Erythroblast (primary cell): ENCODE measurements at places on chromosomes 3 and 15.

DNA sequence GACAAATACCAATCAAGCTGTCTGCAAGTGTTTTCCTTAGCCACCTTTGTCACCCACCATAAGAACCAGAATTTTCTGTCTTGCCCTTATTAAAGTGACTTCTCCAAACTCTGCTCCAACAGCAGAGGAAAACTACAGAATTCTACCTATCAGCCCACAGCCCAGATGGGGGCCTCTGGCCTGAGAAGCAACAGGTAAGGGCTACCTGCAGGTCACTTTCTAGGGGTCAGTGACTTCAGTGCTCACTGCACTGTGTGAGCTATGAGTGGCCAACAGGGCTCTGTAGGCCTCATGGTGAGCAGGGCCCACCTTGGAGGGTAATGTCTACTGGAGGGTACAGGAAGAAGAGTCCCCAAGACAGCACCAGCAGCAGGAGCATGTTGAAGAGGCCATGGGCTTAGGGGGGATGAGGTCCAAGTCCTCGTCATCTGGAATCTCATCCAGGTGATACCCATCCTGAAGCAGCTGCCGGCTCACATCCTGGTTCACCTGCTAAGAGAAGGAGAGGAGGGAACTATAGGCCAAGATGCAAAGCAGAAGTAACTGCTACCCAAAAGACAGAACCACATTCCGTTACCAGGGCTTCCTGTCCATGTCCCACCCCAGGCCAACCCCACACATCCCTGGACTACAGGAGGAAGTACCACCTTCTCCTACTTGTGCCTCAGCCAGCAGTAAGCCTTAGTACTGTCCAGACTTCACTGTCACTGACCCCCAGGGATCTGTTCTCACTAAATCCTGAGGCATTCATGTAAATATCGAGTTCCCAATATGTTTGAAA, 4.2 kb downstream of the FAM219B start:
- no peak for DNase-seq

DNA sequence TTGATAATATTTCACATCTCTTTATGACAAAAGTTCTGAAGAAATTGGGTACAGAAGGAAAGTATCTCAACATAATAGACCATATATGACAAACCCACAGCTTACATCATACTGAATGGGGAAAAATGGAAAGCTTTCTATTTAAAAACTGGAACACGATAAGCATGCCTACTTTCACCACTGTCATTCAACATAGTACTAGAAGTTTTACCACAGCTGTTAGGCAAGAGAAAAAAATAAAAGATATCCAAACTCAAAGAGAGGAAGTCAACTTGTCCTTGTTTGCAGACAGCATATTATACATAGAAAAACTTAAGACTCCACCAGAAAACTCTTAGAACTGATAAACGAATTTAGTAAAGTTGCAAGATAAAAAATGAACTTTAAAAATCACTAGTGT, 40.3 kb downstream of the COPS2 start:
- no peak for DNase-seq

GRCh38 chr3:182792901-182793662, at the start of gene ATP11B:
ATP11B (plus strand) TSS chr3:182793504; CDS start chr3:182793760, 256 bp downstream.
- DNase-seq, result peak; percentile 92

- peak; percentile 30 for DNase-seq
Measured at GRCh38 chr15:32730677-32731654, 13.2 kb downstream of the GREM1 start.

DNA sequence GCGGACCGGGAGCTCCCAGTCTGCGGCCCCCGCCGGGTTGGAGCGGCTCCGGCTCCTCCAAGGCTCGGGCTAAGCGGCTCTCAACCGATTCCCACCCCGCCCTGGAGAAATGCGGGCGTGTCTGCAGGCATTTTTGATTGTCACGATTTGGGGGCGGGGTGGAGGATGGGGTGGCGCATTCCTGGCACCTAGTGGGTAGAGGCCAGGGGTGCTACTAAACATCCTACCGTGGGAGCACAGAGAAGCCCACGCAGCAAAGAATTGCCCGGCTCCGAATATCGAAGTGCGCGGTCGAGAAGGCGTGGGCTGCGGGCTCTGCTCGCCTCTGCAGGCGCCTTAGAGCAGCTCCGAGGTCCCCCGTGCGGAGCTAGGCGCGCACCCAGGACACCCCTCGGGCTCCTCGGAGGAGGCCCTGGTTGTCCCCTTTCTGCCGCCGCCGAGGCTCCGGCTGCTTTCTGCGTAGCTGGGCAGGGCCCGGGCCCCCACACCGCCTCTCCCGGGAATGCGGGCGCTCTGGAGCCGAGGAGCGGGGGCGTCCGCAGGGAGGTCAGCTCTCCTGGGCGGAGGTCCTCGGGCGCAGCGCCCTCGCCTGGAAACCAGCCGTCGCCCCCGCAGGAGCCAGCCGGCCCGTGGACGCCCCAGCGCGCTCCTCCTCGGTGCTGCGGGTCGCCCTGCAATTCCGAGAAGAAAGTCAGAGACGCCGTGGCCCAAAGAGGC, 16.5 kb upstream of the LAMP3 start:
- peak; percentile 72 for DNase-seq

DNA sequence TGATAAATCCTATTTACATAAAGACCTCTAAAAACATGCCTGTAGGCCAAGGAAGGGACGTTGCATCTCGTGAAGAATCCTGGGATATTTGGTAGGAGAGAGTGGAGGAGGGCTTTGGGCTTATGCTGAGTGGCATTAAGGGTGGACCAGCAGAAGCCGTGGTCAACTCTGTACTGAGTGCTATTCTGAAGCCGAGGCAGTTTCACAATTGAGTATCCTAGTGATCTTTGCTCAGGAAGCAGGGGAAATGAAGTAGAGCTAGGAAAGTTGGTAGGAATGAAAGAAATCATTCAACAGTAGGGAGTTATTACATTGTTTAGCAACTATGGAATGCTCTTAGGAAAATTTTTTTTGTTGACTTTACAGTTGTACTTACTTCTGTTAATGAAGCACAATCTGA, 24.2 kb downstream of the MCTP2 start:
- no peak for DNase-seq

DNA sequence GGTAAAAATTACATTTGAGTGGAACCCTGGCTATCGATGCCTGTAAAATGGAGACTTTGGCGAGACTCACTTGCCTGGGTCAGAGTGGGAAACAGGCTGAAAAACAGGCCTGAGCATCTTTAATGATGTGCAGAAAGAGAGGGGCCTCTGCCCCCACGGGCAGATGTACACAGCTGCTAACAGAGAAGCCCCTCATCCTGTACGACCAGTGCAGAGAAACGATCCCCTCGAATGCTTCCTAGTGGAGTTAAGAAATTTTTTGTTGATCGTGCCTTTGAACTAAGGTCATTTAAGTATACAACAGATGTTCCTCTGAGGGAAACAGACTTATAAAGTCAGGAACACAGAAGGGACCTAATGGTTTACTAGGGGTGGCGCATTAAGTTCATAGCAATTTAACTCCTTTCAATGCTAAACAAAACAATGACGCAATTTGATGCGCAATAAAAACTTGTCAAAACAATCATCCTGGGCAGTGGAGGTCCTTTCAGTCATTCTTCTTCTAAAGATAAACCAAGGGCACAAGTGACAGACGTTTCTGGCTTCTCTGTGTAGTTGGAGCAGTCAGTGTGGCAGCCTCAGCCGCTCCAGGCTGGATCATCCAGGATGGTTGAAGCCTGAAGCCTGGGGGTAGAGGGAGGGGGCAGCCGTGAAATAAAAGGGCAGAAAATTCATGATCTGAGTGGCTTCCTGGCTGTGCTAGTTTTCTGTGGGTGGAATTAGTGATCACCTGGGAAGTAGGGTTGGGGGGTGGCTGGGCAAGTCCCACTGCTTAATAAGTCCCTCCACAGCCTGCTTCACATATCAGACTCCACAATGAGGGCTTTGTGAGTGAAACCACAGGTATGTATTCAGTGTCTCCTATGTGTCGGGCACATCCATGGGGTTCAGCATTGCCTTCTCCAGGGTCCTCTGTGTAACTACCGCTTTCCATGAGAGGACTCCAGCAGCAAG, 50.8 kb upstream of the MRPS22 start:
- DNase-seq, result no peak

DNA sequence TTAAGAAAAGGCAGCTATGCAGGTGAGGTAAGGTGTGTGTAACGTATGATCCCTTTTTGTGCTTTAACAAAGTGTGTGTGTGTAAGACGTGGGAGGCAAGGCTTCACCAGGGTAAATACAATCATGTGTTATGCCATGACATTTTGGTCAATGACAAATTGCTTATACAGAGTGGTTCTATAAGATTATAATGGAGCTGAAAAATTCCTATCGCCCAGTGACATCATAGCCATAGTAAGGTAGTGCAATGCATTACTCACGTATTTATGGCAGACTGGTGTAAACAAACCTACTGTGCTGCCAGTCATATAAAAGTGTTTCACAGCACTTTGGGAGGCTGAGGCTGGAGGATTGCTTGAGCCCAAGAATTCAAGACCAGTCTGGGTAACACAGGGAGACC, 60.2 kb upstream of the LCTL start:
- DNase-seq, result peak; percentile 31

DNA sequence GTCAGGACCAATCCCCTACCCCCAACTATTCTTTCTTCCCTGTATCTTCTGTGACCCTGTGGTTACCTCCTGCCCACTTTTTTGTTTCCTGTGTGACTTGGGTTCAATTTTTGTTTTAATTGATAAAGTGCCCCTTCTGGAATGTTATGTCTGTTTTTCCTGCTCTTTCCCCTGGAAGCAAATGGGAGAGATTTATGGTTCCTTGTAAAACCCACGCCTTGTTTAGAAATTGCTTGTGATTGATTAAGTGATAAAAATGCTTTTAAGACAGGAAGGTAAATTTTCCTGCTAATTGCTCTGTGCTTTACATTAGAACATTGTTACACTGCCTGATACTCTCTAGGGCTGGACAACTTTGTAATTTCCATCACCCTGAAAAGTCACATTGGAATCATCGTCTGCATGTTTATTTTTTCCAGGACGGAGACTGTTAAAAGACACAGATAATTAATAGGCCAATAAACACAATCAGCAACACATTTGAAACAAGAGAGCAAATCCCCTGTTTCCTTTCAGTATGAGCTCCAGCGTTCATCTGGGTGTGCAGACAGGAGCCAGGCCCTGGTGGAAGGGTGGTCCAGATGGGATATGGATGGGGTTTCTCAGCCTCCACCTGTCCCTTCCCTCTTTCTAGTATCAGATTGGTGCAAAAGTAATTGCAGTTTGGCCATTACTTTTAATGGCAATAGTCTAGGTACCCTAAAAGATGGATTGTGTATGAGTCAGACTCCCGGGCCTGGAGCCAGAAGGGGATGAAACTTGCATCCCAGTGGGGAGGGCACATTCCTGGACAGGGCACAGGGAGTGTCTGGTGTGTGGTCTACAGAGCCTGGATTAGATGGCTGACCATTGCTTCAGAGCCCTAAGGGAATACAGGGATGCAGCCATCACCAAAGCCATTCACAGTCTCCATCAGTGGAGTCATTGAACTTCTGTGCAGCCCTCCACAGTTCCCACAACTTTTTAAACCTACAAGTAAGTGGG, 58.1 kb upstream of the AGBL1 start:
- no peak for DNase-seq

DNA sequence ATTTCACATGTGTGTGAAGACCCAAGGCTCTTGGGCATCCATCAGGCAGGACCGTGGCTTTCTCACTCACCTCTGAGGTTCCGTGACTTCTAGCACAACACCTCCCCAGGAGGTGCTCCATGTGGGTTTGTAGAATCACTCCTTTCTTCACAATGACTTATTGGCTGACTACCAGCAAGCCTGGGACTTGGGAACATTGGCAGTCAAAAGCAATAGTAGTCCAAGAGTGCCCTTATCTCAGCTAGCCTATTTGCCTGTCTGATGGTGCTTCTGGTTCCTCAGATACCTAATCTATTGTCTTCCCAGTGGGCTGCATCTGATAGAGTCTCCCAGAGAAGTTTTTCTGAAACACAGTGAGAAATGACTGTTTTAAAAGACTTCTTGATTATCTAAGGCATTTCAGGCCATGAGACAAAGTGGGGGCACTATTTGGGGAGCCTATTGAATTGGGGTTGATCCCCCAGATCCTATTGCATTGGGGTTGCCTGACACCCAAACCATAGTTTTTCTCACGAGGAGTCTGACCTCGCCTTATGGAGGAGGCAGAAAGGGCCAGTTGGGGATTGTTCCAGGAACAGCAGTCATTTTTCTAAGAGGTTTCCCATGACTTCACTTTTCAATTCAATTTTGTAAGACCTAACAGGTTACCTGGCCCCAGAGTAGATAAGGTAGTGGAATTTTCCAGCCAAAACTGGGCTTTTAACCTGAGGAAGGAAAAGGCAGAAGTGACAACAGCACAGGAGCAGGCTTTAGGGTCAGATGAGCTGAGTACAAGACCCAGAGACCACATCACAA, 88.0 kb downstream of the CYP19A1 start:
- DNase-seq, result no peak
